EL (cell line): ENCODE measurements at places on chromosomes 4 and X.

GRCh38 chr4:3199653-3200422, 49.1 kb upstream of the MSANTD1 start:
- no peak for DNase-seq

DNA sequence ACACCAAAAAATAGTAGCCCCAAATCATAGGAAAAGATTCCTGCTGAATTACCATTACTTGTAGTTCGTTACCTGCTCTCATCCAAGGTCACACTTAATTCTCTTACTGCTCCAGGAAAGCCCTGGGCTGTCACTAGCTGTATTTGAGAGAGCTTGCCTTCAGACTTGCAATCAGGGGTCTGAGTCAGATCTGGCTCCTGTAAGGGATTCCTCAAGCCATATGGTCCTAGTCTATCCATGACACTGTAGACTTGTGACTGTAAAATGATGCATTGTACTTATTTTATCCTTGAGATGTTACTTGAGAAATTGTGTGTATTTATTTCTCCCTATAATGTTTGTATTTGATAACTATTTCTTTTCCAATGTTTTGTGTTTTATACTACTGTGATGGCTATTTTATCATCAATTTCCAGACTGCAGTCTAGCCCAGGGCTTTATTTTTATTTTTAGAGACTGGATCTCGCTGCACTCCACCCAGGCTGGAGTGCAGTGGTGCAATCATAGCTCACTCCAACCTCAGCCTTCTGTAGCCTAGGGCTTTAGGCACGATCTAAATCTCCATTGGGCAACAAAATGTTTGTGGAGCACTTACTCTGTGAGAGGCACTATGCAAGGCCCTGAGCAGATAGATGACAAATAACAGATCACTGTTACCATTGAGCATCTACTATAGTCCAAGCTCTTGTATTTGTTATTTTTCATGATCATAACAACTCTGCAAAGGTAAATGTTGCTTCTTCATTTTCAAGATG, 24.2 kb downstream of the ERVMER34-1 start:
- no peak for DNase-seq

DNA sequence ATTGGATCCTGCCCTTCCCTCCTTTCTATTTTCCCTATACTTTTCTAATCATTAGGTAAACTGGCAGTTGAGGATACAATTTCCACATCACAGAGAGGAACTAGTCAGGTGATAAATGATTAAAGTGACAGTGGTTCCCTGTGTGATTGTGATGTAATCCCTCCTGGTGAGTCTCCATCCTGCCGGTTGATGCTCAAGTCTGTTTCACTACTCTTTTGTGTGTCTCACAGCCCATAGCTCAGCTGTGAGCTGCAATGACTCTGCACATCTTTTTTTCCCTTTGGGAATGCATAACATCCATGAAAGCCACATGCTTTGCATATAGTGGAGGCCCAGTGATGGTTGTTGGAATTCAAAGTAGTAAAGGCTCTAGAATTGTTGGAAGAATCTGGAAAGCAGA, 60.4 kb downstream of the CCNI start:
- DNase-seq = peak; percentile 39

DNA sequence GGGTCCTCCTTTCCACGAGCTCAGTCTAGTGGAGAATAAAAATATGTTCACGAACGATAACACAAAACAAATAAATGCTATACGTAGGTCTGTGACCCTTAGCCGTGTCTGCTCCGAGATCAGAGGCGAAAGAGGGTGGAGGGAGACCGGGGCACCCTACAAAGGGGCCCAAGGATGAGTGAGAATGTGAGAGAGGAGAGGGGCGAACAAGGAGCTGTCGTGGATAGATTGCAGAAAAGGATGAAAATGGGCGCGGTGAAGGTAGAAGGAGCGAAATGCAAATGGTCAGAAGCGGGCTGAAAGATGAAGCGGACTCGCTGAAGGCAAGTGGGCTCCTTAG, 6.2 kb upstream of the ZBTB33 start:
- DNase-seq = peak; percentile 1

- no peak for DNase-seq
Measured at GRCh38 chr4:150067859-150068258, 10.4 kb upstream of the DCLK2 start.

GRCh38 chr4:33493231-33493630, 2751.1 kb downstream of the ARAP2 start:
- DNase-seq = peak; percentile 13

- no peak for DNase-seq
Measured at GRCh38 chr4:61950625-61951024, 750.5 kb downstream of the ADGRL3 start.

DNA sequence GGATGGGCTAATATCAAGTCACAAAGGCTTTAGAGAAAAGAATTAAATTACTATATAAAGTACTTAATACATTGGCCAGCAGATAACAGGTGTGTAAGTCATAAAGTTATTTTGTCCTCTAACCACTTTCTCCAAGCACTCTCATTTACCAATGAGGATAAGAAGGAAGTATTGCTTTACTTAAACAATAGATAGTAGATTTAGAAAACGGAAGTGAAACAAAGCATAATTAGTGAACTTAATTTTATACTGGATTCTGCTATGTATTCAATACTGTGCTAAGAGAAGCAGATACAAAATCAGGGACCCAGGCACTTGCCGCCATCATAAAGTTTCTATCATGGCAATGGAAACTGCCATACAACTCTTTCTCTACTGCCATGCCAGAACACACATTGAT, 24.0 kb downstream of the AFM start:
- DNase-seq = no peak

GRCh38 chr4:65242156-65242846, 428.0 kb downstream of the EPHA5 start:
- no peak for DNase-seq

DNA sequence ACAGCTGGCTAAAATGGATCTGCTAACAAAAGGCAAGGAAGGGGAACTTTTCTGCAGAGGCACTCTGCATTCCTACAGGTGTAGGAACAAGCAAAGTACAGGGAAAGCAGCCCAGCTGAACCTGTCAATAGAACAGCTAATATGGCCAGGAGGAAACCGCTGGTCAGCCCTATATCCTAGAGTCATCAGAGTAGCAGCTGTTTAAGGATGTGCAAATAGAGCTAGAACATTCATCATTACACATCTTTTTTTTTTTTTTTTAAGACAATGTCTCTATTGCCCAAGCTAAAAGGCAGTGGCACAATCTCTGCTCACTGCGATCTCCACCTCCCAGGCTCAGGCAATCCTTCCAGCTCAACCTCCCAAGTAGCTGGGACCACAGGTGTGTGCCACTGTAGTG, 163.0 kb downstream of the BTC start:
- DNase-seq = no peak

GRCh38 chr4:102390438-102390837, 45.2 kb upstream of the SLC39A8 start:
- DNase-seq = peak; percentile 8

DNA sequence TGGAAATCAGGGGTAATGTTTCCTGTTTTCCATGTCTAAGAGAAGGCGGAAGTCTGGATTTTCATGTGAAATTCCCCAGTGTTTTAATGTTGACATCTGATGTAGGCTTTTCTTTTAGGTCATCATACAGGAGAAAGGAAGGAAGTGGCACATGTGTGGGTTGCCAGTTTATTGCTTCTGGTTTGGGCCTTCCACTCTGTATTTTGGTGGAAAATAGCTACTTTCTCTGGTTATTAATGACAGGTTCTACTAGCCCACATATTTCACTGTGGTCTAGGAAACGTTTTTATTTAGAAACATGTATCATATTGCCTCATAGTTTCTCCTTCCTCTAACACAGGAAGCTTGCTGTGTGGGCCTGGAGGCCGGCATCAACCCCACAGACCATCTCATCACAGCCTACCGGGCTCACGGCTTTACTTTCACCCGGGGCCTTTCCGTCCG, 7.2 kb downstream of the PDHA1 start:
- DNase-seq = no peak

GRCh38 chrX:130095249-130096030, 14.9 kb downstream of the ELF4 start:
- DNase-seq = no peak

DNA sequence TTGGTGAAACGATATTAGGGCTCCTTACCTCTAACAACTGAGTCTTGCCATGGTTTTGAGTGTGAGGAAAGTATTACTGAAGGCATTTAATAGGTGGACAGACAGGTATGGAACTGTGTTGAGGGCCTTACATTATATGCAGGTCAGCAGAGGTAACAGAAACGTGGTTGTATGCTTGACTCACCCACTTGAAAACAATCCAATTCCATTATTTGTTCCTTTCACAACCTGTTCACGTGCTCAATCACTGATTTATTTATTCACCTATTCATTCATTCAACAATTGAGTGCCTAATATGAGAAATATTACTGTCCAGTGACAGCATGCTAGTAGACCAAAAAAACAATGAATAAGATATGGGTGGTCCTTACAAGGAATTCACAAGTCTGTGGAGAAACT, 33.3 kb upstream of the PPARGC1A start:
- no peak for DNase-seq

GRCh38 chr4:111231281-111231680, 608.4 kb upstream of the PITX2 start:
- no peak for DNase-seq

GRCh38 chr4:122679946-122680345, 52.6 kb upstream of the BBS12 start:
- no peak for DNase-seq

- DNase-seq = no peak
Measured at GRCh38 chrX:151641564-151641963, 53.7 kb upstream of the PRRG3 start.
